Activated T-cell treated with anti-CD3 and anti-CD28 coated beads, Interleukin-2, amount 50 U/mL, for 72 hours (primary cell): ENCODE measurements at places on chromosomes 4 and X. TPM values are rescaled to one million over a fixed set of nuclear protein-coding genes. Genes with fewer than 3 reads are reported as not detected.
A peak's percentile ranks its signal among the peaks of the same experiment; 100 is the strongest.

- no peak overlapping the region for H3K27ac ChIP-seq
- H3K27me3 ChIP-seq, result no peaks in the 10 kb centered on the region
- H3K4me3 ChIP-seq, result no peak overlapping the region
- H3K36me3 ChIP-seq, result peaks cover 2% of the 10 kb centered on the region
- H3K4me1 ChIP-seq, result peaks cover 18% of the 10 kb centered on the region
These were observed 15.1 kb downstream of the LAMP2 start for GRCh38 chrX:120453985-120454384.

GRCh38 chr4:213971-214370 lies 89.7 kb downstream of the ZNF718 start:
- no peak for DNase-seq
- no peak overlapping the region for H3K27ac ChIP-seq
- peaks cover 11% of the 10 kb centered on the region for H3K4me1 ChIP-seq
- H3K4me3 ChIP-seq, result no peak overlapping the region
- peaks cover 21% of the 10 kb centered on the region for H3K36me3 ChIP-seq

DNA sequence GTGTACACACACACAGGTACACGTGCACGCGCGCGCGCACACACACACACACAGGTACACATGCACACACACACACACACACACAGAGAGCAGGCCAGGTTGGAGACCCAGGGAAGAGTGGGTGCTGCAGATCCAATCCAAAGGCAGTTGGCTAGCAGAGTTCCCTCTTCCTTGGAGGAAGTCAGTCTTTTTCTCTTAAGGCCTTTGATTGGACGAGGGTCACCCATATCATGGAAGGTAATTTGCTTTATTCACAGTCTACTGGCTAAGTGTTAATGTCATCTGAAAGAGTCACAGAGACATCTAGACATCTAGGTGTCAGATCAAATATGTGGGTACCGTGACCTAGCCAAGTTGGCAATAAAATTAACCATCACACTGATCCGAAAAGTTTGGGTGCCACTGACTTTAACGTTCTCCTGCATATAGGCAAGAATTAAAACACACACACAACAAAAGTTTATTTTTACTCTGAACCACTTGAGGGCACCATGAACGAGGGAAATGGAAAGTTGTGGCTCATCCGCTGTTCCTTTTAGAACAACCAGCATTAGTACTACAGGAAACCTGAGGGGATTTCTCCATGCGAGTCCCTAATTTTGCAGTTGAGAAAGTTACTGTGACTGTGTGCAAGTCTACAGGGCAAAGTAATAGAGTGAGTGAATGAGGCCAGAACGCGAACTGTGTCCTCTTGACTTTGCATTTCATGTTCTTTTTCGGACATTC lies 66.0 kb upstream of the STOX2 start:
- H3K4me1 ChIP-seq, result no peaks in the 10 kb centered on the region
- peaks cover 9% of the 10 kb centered on the region for H3K27me3 ChIP-seq
- no peak overlapping the region for H3K4me3 ChIP-seq
- H3K27ac ChIP-seq, result no peak overlapping the region
- H3K36me3 ChIP-seq, result no peaks in the 10 kb centered on the region

DNA sequence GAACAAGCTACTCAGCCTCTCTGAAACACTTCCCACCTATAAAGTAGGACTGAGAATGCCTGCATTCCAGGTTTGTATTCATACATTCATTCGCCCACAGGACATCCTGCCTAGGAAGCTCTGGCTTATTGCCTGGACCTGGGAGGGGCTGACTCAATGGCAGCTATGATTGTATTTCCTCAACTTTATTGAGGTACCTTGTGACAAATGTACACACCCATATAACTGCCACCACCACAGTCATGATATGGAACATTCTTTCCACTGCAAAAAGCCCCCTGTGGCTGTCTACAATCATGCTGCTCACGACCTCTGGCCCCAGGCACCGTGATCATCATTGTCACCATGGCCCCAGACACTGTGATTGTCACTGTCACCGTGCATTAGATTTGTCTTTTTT lies 68.3 kb downstream of the ABLIM2 start:
- peaks cover 3% of the 10 kb centered on the region for H3K36me3 ChIP-seq
- no peak overlapping the region for H3K4me3 ChIP-seq
- peak; percentile 2 for DNase-seq
- H3K4me1 ChIP-seq, result no peaks in the 10 kb centered on the region
- no peak overlapping the region for H3K27ac ChIP-seq

DNA sequence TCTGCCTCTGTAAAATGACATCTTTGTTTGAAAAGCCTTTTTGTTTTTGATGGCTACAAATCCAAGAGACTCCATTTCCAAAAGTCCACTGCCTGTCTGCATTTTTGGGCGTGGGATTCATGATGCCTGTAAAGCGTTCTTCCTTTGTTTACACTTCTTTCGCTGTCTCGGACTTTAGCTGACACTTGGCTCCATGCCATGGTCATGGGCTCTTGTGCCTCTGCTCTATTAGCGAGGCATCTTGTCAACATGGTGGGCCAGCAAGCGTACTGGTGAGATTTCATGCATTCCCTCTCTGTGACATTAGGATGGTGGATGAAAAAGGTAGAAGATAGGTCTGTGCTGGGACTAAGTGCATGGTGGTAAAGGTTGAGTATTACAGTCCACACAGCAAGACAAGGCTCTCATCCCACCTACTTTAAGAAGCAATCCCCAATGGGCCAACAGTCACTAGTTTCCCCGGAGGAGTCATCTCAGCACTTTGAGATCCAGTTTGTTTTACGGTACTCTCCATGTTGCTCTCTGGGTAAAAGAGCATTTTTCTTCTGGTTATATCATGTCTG lies 298.2 kb upstream of the KLF3 start:
- DNase-seq, result no peak
- H3K27ac ChIP-seq, result no peak overlapping the region
- H3K36me3 ChIP-seq, result no peaks in the 10 kb centered on the region
- no peak overlapping the region for H3K4me3 ChIP-seq
- peaks cover 21% of the 10 kb centered on the region for H3K4me1 ChIP-seq
- no peaks in the 10 kb centered on the region for H3K27me3 ChIP-seq

- H3K36me3 ChIP-seq, result peaks cover 2% of the 10 kb centered on the region
- H3K27ac ChIP-seq, result no peak overlapping the region
- H3K4me1 ChIP-seq, result no peaks in the 10 kb centered on the region
- peaks cover 22% of the 10 kb centered on the region for H3K27me3 ChIP-seq
These were observed 8.4 kb upstream of the C4orf54 start for GRCh38 chr4:99665983-99666382.

GRCh38 chrX:12753366-12753765 lies 37.8 kb upstream of the PRPS2 start:
- no peak for DNase-seq
- no peaks in the 10 kb centered on the region for H3K4me1 ChIP-seq
- H3K27me3 ChIP-seq, result peaks cover 21% of the 10 kb centered on the region

DNA sequence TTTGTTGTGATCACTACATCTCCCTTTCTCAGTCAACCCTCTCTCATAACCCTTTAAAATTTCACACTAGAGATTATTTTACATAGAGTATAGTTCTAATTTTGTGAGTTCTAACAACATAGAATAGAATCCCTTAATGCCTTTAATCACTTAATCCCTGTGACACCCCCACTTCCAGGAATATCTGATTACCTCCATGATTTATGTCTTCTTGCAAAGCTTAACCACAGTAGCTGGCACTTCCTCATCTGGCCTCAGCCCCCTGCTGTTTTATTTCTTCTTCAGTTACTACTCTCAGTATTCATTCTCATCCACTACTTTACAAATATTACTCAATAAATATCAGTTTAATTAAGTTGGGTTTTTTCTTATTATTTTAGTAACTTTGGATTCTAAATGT lies 340.9 kb downstream of the CENPC start:
- H3K36me3 ChIP-seq, result no peaks in the 10 kb centered on the region
- H3K4me1 ChIP-seq, result no peaks in the 10 kb centered on the region
- no peak overlapping the region for H3K27ac ChIP-seq
- H3K27me3 ChIP-seq, result no peaks in the 10 kb centered on the region

DNA sequence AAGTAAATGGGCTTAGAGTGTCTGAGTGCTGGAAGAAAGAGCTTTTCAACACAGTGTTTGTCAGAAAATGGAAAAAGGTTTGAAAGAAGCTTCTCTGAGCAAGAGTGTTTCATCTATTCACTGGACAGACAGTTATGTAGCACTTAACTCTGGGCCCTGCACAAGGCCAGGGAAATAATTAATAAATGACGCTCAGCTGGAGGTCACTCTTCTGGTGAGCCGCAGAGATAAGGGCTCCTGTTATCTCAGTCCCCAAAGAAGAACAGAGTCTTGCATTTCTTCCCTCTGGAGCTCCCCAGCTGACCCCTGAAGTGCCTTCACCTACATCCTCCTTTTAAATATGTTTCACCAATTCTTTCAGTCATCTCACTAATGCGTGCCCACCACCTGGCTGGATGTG lies 90.4 kb downstream of the SLC16A2 start:
- peaks cover 27% of the 10 kb centered on the region for H3K27me3 ChIP-seq
- DNase-seq, result no peak
- peaks cover 5% of the 10 kb centered on the region for H3K4me1 ChIP-seq
- H3K36me3 ChIP-seq, result no peaks in the 10 kb centered on the region
- no peak overlapping the region for H3K27ac ChIP-seq
- H3K4me3 ChIP-seq, result no peak overlapping the region

- no peak overlapping the region for H3K4me3 ChIP-seq
- H3K4me1 ChIP-seq, result peaks cover 19% of the 10 kb centered on the region
- DNase-seq, result no peak
- no peaks in the 10 kb centered on the region for H3K27me3 ChIP-seq
- H3K27ac ChIP-seq, result no peak overlapping the region
- H3K36me3 ChIP-seq, result peaks cover 2% of the 10 kb centered on the region
These were observed 133.3 kb downstream of the STIM2 start for GRCh38 chr4:26993967-26994366.

DNA sequence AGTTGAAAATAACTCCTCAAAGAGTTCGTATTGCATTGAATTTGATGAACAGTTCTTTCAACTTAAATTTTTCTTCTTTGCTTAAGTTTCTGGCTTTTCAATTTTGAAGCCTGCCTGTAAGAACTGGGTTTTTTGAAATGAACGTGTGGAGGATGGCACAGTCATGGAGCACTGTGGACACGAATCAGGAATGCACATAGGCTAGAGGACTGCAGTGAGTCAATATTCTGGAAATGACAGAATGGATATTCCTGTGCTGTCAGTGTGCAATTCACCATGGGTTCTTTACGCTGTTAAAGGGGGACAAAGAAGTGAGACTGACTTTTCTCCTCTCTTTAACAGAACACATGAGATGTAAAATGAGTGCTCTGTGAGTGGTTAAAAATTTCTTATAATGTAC lies 368.0 kb upstream of the AGA start:
- peaks cover 10% of the 10 kb centered on the region for H3K27me3 ChIP-seq
- no peaks in the 10 kb centered on the region for H3K4me1 ChIP-seq
- DNase-seq, result no peak
- H3K36me3 ChIP-seq, result no peaks in the 10 kb centered on the region

Gene HMGB3
- 28.1 TPM for total RNA-seq

- H3K36me3 ChIP-seq, result no peaks in the 10 kb centered on the region
- H3K27me3 ChIP-seq, result peaks cover 22% of the 10 kb centered on the region
- no peak overlapping the region for H3K27ac ChIP-seq
- no peak overlapping the region for H3K4me3 ChIP-seq
These were observed 12.8 kb upstream of the TASL start for GRCh38 chrX:30590368-30590767.

Gene VCX
- not detected for total RNA-seq

GRCh38 chr4:185889585-185889984 lies 77.6 kb upstream of the SORBS2 start:
- H3K27ac ChIP-seq, result no peak overlapping the region
- peaks cover 17% of the 10 kb centered on the region for H3K27me3 ChIP-seq
- H3K4me3 ChIP-seq, result no peak overlapping the region
- no peak for DNase-seq
- H3K4me1 ChIP-seq, result no peaks in the 10 kb centered on the region
- H3K36me3 ChIP-seq, result no peaks in the 10 kb centered on the region

GRCh38 chr4:122861172-122861943 lies 34.7 kb downstream of the FGF2 start:
- no peak overlapping the region for H3K27ac ChIP-seq
- H3K36me3 ChIP-seq, result no peaks in the 10 kb centered on the region
- no peaks in the 10 kb centered on the region for H3K4me1 ChIP-seq
- no peak overlapping the region for H3K4me3 ChIP-seq

Gene DOCK11
- total RNA-seq, result 71.0 TPM

Gene RLIM
- total RNA-seq, result 35.0 TPM

GRCh38 chr4:26727844-26728243 lies 132.8 kb upstream of the STIM2 start:
- peaks cover 18% of the 10 kb centered on the region for H3K4me1 ChIP-seq
- peaks cover 2% of the 10 kb centered on the region for H3K36me3 ChIP-seq
- no peak overlapping the region for H3K4me3 ChIP-seq
- no peaks in the 10 kb centered on the region for H3K27me3 ChIP-seq

GRCh38 chr4:178306565-178306964 lies 864.3 kb upstream of the AGA start:
- no peaks in the 10 kb centered on the region for H3K36me3 ChIP-seq
- no peaks in the 10 kb centered on the region for H3K4me1 ChIP-seq
- no peaks in the 10 kb centered on the region for H3K27me3 ChIP-seq
- DNase-seq, result no peak
- H3K27ac ChIP-seq, result no peak overlapping the region

DNA sequence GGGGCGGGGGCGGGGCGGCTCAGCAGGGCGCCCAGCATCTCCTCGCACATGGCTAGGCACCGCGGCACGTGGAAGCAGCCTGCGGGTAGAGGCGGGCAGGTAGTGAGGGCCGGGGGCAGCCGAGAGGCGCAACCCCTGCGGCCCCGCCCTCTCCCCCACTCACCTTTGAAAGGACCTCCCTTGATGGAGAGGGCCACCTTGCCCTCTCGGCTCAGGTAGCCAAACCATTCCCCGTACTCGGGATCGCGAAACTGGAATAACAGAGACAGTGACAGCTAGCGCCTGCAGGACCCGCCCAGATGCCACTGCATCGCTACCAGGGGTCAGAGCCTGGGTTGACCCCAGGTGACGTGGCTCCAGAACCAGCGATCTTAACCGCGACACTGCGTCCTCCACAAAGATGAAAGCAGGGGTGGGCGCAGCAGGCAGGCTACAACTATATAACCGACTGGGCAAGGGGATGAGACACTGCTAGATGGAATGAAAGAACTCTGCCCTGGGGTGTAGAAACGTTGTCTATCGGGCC lies 552 bp upstream of the NAA10 start:
- peak overlapping the region; percentile 70 for H3K4me3 ChIP-seq
- peaks cover 3% of the 10 kb centered on the region for H3K36me3 ChIP-seq
- DNase-seq, result no peak
- H3K4me1 ChIP-seq, result peaks cover 36% of the 10 kb centered on the region
- peaks cover 13% of the 10 kb centered on the region for H3K27me3 ChIP-seq
- no peak overlapping the region for H3K27ac ChIP-seq

Gene OPN1MW2
- not detected for total RNA-seq

Gene ADH4
- not detected for total RNA-seq
